ENCODE measurements at places on chromosomes 4 and X.

DNA sequence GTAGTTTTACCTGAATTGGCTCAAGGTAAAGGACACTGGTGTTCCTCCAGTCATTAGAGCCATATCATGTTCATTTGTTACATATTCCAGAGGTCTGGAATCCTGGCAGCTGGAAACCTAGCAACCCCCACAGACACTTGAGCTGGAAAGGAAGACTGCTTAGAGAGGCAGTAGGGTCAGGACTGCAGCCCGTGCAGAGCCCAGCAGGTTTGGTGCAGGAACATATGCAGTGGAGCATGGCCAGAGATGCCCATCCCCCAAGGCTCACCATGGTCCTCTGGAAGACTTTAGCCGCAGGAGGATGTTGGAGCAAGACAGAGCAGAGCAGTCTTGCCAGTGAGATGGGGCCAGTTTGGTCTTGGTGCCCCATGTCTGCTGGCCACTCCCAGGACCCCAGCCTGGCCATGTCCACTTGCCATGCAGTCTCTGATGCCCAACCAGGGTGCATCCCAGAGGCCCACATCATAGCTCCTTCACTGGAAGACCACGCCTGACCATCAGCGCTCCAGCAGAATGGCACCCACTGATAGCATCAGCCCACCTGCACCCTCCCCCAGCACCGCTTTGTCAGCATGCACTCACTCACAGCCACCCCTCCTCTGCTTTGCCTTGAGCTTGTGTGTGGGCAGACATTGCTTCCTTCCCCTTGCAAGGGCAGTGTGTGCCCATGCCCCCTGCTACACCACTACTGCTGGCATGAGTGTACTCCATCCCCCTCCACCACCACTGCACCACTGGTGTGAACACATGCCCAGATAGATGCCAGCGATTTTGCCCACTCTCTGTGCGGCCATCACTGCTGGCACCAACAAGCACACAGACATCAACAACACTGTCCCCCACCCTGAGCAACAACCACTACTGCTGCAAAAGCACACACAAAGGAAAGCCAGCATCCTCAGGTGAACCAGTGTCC is 190.3 kb upstream of the SPOCK3 start:
- DNase-seq = no peak

DNA sequence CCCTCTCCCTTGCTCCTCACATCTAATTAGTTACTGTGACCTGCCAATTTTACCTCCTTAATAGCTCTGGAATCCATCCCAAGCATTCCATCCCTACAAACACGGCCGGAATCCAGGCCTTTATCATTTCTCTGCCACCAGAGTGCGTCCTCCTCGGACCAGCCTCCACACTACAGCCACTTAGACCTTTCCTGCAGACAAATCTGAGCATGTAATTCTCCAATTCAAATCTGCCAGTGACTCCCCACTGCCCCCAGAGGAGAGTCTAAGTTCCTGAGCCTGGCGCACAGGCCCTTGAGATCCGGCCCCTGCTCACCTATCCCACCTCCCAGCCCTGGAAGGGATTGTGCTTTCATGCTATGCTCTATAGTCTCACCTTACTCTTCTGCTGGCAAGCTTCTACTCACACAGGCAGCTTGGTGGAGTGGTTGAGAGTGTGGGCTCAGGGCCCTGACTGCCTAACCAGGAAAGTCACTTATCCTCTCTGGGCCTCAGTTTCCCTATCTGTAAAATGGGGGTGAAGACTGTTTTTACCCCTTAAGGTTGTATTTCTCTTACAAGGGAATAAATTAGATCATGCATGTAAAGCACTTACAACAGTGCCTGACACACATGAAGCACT is 31.2 kb downstream of the PJA1 start:
- DNase-seq = no peak

DNA sequence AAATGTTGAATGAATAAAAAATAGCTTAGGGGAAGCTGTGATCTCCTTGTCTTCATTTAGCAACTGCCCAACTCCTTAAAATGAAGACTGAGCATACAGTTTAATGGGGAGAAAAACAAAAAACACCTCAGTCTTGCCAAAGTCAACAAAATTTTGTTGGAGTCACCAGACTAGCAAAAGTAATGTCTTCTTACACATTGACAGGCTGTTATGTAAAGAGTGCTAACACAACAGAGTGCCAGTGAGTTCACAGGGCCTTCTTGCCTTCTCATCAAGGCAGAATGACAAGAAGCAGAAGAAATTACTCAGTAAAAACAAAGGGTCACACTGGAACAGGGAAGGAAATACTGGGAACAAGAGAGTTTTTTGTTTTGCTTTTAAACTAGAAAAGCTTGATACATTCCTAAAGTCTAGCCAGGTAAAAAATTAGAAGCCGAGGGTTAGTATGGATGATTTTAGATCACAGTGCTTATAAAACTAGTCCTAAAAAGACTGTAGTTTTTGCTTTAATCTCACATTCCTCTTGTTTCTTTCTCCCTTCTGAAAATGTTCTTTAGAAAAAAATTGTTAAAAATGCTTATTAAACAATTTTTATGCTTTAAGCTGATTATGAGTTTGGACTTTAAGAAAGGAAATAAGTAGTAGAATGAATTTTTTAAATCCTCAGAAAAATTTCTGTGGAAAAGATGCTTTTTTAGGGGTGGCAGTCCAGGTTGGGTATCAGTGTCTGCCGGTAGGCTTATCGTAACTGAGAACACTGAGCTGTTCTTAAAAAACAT is 38.7 kb upstream of the FRAS1 start:
- no peak for DNase-seq

- DNase-seq = no peak
These were observed 7.7 kb upstream of the ASB5 start for GRCh38 chr4:176276710-176277109.

- no peak for DNase-seq
These were observed 1028.4 kb upstream of the INTU start for GRCh38 chr4:126604268-126604867.

- peak; percentile 2 for DNase-seq
These were observed 39.0 kb upstream of the RASL11B start for GRCh38 chr4:52822972-52823701.

- no peak for DNase-seq
These were observed 2.0 kb upstream of the CFAP97 start for GRCh38 chr4:185205697-185206342.

DNA sequence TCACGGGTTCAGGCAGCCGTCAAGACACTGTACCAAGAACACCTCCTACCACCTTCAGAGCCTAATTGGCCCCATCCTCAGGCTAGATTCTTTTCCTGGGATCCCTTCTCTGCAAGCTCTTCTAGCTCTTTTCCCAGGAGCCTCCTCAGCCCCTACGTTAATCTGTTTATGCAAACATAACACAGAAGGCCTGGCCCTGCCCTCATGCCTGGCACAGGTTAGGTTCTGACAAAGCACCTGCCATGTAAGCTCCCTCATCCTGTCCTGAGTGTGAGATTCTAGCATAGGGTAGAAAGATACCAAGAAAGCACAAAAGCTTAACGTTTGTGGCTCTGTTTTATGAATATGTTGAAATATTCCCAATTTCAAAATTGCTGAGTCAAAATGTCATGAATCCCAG is 93.6 kb downstream of the IRF2 start:
- DNase-seq = no peak

DNA sequence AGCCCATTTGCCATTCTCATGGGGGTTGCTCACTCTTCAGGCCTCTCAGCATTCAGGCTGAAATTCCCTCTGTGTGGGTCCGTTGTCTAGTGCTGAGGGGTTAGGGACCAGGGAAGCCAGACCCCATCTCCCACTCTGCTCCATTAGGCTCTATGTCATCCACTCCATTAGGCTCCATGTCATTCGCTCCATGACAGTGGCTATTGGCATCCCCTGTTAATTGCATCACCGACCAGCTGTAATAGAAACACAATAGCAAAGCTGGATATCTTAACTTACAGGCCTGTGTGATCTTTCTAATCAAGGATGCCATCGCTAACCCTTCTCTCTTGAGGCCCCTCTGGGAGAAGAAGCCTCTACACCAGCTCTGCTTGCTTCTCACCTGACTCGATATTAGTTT is 25.7 kb upstream of the ZNF518B start:
- no peak for DNase-seq

DNA sequence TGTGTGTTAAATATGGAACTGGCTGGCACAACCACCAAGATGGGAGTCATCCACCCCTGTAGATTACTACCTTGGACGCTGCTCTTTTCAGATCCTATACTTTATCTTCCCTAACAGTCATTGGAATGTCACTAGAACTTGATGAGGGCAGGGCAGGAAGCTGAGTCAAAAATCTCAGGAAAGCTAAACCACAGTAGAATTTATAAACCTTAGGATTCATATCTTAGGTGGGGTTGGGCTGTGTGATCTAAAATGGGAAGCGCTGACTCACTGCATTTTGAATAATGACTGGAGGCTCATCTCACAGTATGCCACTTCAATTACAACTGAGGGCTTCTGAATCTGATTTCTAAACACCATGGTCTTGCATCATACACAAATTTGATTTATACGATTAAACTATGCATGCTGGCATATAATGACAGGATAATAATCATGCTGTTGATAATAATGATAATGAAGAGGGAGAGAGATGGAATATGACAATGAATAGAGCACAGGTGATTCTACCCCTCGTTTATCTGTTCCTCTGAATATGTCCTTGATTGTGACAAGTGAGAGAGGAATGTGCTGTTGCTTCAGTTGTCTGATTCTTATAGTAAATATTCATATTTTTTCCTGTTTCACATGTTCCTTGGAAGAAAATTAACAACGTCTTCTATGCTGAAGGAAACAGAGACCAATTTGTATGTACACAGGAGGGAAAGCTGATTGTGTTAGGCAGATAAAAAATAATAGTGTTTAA is 270.3 kb upstream of the HS3ST1 start:
- no peak for DNase-seq

GRCh38 chr4:70706516-70706915 is 15.2 kb upstream of the RUFY3 start:
- DNase-seq = no peak

GRCh38 chr4:185119927-185120630 is 23.0 kb upstream of the SLC25A4 start:
- no peak for DNase-seq

GRCh38 chr4:760616-761015 is 55.0 kb downstream of the PCGF3 start:
- no peak for DNase-seq

- DNase-seq = no peak
These were observed 8.3 kb downstream of the NDP start for GRCh38 chrX:43964936-43965335.

DNA sequence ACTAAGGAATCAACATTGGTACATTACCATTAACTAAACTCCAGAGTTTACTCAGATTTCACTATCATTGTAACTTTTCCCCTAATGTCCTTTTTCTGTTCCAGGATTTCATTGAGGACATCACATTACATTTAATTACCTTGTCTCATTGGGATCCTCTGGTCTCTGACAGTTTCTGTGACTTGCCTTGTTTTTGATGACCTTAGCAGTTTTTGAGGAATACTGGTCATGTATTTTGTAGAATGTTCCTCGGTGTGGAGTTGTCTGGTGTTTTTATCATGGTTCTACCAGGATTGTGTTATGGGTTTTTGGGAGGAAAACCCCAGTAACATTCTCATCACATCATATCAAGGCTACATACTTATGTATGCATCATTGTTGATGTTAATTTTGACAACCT is 95.6 kb upstream of the TBC1D9 start:
- DNase-seq = no peak

DNA sequence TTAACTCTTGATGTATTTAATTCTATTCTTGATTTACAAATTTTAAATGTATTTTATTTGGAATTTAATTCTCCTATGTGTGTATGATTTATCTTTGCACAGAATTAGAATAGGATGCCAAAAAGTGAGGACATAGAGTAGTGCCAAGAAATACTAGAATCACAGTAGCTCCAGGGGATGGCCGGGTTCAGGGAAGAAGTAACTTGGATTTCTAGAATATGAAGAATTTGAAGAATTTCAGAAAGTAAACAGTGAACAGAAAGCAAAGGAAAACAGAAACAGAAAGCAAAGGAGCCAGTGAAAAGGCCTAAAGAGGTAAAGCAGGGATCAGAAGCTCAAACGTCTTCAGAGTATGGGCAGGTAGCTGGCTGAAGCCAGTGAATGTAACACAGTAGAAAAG is 1187.6 kb downstream of the RPA4 start:
- no peak for DNase-seq

GRCh38 chr4:152577708-152578396 is 42.0 kb upstream of the FBXW7 start:
- DNase-seq = no peak

DNA sequence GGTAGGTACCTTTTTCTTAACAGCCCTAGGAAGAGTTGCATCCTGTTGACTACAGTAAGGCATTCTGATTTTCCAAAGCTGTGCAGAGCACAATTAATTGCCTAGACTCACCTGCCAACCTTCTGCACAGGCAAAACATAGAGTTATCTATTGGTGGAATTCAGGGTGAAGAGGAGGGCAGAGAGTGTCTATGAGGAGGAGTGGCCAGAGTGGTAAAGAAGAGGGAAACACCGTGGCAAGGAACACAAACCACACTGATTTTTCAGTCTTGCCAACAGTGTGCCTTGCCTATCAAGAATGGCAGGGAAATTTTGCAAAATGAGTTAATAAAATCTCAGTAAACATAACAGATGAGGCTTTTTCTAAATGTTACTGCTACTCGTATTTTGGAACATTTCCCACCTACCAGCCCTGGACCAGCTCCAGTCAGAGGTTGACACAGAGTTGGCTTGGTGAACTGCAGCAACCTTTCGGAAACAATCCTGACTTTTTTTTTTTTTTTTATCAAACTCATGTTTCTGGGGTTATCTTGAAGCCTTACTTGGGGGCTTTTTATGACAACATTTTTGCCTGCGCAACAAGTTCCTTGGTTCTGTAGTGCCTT is 67.9 kb upstream of the CAPN6 start:
- no peak for DNase-seq

GRCh38 chrX:125444659-125445058 is 125.0 kb downstream of the TEX13C start:
- no peak for DNase-seq

GRCh38 chr4:162938738-162939485 is 227.8 kb downstream of the NAF1 start:
- DNase-seq = no peak

All from CD4-positive, alpha-beta memory T cell (primary cell).